LoVo (cell line): ENCODE measurements at places on chromosomes 13 and 19.

DNA sequence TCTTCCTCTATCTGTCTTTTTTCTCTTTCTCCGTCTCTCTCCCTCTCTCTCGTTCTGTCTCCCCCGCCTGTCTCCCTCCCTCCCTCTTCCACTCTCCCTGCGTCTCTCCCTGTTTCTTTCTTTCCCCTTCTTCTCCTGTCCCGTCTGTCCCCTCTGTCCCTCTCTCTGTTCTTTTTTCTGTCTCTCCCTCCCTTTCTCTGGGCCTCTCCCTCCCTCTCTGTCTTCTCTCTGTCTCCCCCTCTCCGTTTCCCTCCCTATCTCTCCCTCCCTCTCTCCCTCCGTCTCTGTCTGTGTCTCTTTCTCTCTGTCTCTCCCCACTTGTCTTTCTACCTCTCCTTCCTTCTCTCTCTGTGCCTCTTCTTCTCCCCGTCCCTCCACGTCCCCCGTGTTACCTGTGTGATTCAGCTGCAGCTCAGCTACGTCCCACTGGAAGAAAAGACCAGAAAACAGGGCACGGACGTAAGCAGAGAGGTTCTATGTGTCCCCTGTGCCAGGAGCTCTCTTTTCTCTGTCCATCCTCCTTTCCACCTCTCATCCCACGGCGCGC is 1.2 kb downstream of the CD70 start:
- DNase-seq: no peak

- no peak for DNase-seq
Measured at GRCh38 chr19:12784871-12785430, 6.3 kb upstream of the JUNB start.

GRCh38 chr13:29362849-29363604 is 232.5 kb downstream of the SLC7A1 start:
- DNase-seq: peak; percentile 47

DNA sequence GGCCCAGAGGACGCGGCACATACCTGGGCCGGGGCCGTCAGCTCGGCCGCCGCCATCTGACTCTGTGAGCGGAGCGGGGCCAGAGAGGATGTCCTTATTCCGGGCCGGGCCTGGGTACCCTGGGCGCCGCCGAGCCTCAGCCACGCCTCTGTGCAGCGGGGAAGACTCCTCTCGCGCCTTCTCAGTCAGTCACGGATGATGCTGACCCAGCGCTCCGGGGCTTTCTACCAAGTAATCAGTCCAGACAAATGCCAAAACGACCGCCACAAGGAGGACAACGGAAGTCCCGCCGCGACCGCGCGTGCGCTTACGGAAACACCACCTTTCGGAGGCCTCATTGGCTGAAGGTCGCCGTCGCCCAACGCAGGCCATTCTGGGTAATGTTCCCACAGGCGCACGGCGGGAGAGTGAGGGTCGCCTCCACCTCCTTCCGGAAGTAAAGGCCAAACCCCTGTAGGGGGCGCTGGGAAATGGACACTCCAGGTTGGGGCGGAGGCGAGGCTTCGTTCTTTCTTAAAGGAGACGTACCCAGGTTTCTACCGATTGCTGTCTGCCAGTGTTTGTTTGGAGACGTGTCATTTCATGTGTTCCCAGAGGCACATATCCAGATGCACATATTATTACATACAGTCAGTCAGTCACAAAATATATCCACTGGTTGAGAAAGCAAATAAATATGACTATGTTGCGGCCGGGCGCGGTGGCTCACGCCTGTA is at the start of gene ZNF256:
TSS of gene ZNF256 (minus strand) at position 288 of the 716 bp plus-strand sequence. CDS start at position 56, 232 bp downstream.
- no peak for DNase-seq

DNA sequence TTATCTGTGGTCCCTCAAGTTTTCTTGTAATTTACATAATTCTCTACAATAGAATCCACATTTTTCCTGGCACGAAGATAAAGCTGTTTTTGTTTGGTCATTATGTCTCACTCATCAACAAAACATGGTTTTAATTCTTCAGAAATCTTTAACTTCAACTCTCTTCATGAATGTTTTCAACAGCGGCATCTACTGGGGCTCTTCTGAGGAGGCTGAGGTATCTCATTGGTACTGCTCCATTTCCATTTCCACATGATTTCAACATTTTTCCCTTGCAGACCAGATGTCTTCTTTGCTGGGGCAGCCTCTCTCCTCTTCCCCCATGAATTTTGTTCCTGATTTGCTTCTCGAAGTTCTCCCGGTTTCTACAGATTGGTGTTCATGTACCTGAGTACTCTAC is 5.8 kb upstream of the KBTBD7 start:
- no peak for DNase-seq

DNA sequence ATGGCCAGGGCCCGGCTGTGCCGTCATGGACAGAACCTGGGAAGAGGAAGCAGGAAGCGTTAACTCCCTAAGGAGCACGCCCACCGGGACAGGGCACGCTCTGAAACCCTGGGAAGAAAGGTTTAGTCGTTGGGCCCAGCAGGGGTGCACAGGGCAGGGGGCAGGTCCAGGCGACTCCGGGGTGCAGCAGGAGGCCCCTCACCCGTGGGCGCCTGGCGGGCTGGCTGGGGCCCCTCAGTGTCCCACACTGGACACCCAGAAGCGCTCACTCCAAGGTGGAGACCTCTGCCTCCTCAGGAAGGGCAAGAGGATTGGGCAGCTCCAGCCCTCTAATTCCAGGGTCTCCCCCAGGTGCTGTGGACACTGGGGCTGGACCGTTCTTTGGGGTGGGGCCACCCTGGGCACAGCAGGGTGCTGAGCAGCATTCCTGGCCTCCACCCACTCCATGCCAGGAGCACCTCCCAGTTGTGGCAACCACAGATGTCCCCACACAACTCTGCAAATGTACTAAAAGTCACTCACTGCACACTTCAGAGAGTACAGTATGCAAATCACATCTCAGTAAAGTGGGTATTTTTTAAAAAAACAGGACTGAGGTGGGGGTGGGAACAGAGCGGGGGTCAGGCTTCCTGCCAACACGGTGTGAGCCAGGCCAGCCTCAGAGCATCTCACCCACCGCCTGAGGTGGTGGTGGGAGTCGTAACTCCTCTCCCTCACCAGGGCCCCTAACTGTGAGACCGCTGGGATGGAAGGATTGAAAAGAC is 35.2 kb downstream of the PIP5K1C start:
- DNase-seq: no peak

- peak; percentile 71 for DNase-seq
Measured at GRCh38 chr19:45376045-45376724, 5.8 kb upstream of the ERCC2 start.

GRCh38 chr19:48966541-48967345 is 1.6 kb downstream of the FTL start:
- no peak for DNase-seq

GRCh38 chr19:35793381-35794165 is 18.2 kb downstream of the ARHGAP33 start:
- no peak for DNase-seq

GRCh38 chr13:30314069-30314468 is 6.7 kb upstream of the KATNAL1 start:
- no peak for DNase-seq

- no peak for DNase-seq
Measured at GRCh38 chr13:34869696-34870095, 72.4 kb upstream of the NBEA start.

GRCh38 chr19:43503501-43504425 is 783 bp downstream of the PHLDB3 start:
- no peak for DNase-seq

GRCh38 chr19:48616041-48616436 is 1.2 kb upstream of the FAM83E start:
- DNase-seq: no peak

DNA sequence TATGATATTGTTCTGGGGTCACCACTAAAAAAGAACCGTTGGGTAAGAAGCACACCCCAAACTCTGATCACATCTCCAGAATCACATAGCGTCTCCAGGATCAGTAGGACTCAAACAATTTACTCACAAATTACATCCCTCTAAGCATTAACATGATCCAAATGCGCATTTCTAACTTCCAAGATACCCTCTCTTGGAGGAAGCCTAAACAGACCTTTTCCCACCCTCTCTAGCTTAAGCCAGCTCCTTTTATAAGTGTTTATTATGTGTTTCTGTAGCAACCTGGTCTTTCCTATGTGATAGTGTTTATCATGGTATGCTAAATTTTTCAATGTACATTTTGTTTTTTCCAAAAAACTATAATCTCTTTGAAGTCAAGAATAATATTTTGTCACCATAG is 1846.5 kb downstream of the OLFM4 start:
- no peak for DNase-seq

DNA sequence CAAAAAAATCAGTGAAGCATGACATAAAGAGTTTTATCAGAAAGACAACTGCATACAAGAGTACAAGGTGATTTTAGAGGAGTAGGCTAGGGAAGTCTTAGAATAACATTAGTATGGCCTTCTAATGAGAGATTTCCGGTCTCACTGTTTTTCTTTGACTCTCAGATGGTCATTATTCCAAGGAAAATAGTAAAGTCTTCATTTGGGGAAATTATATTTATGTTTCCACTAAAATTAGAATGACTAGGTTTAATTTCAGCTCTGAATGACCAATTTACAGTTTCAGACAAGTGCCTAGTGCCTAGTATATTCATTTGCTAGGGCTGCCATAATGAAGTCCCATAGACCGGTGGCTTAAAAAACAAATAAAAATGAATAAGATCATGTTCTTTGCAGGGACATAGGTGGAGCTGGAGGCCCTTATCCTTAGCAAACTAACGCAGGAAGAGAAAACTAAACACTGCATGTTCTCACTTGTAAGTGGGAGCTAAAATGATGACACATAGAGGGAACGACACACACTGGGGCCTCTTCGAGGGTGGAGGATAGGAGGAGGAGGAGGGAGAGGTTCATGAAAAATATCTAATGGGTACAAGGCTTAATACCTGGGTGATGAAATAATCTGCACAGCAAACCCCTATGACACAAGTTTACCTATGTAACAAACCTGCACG is 303.1 kb downstream of the PCDH9 start:
- DNase-seq: no peak

- DNase-seq: no peak
Measured at GRCh38 chr13:31437975-31438374, 238.2 kb downstream of the B3GLCT start.
